ENCODE measurements at places on chromosomes 12 and 14. TPM values are rescaled to one million over a fixed set of nuclear protein-coding genes. Genes with fewer than 3 reads are reported as not detected.

DNA sequence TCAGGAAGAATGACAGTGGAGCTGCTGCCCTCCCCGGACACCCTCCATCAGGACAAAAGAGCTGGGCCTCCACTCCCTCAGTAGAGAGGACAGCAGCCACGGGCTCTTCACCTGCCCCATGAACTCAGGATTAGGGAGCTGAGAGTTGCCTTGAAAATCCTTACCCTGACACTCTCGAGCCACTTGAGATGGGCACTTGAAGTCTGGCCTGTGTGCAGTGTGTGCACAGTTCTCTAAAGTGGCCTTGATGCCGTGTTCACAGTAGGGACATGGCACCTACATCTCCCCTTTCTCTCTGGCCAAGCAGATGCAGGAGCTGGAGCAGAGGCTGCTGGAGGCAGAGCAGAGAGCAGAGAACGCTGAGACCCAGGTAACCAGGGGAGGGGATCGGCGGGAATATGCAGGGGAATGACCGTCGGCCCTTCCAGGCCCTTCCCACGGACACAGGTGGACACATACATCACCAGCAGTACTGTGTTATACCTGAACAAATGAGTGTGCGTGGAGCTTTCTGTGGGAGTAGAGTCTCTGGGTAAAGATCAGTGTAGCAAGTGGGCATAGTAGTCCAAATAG, 22.5 kb downstream of the PLEKHH1 start:
- DNase-seq = no peak

- no peak for DNase-seq
These were observed 19.3 kb downstream of the PPP2R5E start for GRCh38 chr14:63523735-63524426.

GRCh38 chr14:61184112-61184511, 97.0 kb downstream of the TMEM30B start:
- no peak for DNase-seq

DNA sequence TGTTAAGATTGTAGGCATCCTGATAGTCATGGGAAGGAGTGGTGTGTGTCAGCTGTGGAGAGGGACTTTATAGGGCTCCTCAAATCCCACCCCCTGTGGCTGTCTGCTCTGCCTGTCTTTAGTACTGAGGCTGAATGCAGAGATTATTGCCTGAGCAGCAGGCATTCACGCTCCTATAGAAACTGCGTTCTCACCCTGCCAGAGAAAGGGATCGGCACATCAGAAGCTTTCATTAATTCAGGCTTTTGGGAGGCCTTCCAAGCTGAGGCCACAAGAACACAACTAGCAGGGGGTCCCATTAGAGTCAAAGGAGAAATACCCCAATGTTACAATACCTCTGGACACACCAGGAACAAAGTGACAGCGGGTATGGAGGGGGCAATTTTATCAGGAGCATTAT, 12.6 kb downstream of the KCNK10 start:
- DNase-seq = no peak

- no peak for DNase-seq
These were observed 142.2 kb downstream of the BMP4 start for GRCh38 chr14:53814392-53814791.

NUP107 gene
- total RNA-seq = 12.4 TPM

KLHL33 gene
- 0.20 TPM for total RNA-seq

Measured in left lobe of liver (tissue), 2 donors.